ENCODE measurements at places on chromosomes 7 and 10.
A peak's percentile ranks its signal among the peaks of the same experiment; 100 is the strongest.

GRCh38 chr7:64098-64915 is 128.1 kb upstream of the FAM20C start:
- DNase-seq = no peak

DNA sequence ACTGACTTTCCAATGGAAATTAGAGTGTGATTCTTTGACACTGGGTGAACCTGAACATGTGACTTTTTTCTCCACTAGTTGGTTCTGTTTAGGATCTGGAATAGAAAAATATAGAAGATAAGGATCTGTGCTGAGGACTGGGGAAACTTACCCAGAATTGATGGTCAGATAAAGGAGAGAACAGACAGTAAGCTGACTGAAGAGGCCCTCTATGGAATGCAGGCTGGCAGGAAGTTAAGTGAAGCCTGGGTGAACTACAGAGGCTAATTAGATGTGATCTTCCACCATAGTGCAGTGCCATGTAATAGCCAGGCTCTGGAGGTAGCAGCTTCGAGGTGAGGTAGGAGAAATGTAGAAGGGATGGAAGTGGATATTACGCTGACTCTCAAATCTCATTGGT is 455.3 kb downstream of the PLXDC2 start:
- DNase-seq = no peak

- no peak for DNase-seq
These were observed 22.5 kb downstream of the PDZD8 start for GRCh38 chr10:117352724-117353123.

- DNase-seq = no peak
These were observed 295.9 kb downstream of the CSTF2T start for GRCh38 chr10:51403521-51403920.

GRCh38 chr10:23065181-23065948 is 30.0 kb upstream of the MSRB2 start:
- no peak for DNase-seq

- no peak for DNase-seq
These were observed 223.5 kb downstream of the SNX13 start for GRCh38 chr7:17716816-17717215.

DNA sequence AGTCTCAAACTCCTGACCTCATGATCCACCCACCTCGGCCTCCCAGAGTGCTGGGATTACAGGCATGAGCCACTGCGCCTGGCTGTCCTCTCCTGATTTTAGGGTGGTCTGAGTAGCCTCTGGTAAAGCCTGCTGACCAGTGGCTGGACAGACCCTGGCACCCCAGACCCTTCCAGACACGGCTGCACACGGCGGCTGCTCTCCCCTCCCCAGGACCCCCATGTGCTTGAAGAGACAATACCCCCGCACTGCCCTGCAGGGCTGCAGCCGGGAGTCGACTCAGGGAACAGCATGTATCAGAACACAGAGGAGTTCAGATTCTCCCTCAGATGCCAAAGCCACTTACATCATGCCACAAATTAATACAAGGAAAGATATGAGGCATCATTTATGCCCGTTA is 58.3 kb upstream of the CFAP46 start:
- no peak for DNase-seq

- DNase-seq = no peak
These were observed 125.8 kb downstream of the CRPPA start for GRCh38 chr7:16295558-16295957.

- DNase-seq = no peak
These were observed 18.8 kb downstream of the CHST15 start for GRCh38 chr10:124074501-124075109.

DNA sequence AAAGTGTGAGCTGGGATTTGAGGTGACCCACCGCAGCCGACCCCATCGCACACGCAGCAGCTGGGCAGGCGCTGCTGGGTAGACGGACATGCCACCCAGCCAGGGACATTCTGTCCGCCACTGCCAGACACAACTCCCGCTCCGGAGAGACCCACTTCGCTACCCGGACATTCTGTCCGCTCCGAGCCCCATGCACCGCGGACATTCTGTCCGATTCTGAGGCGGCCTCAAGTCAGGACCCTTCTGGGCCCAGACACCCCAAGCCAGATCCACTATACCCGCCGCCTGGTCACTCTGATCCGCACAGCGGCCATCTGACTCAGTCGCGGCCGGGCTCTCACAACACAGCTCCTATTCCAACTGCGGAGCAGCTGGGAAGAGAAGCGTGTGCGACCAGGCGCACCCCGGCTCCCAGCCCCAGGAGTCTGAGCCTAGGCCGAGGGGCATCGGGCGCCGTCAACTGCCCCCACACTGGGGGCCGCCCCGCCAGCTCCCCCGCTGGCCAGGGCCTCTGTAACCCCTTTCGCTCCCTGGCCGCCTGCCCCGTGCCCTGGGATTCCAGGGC is 763 bp downstream of the PITX3 start:
- no peak for DNase-seq

DNA sequence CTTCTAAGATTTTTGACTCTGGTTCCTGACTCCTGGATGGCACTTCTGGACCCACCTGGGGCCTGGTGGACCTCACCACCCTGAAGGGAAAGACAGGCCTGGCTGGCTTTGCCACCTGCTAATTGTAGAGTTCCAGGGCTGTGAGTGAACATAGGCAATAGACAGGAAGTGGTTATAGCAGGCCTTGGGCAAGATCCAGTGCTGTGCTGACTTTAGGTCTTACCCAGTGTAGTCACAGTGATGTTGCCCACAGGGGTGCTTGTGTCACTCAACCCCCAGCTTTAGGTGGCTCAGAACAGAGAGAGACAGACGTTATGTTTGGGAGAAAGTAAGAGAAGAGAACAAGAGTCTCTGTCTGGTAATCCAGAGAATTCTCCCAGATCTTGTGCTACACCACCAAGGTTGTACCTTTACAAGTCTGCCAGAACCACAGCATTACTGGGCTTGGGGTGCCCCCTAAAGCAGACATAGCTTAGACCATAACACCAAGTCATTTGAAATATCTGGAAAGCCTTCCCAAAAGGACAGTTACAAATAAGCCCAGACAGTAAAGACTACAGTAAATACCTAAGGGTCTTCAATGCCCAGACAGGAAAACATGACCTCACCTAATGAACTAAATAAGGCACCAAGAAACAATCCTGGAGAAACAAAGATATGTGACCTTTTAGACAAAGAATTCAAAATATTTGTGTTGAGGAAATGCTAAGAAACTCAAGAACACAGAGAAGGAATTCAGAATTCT is 303.4 kb downstream of the PCLO start:
- no peak for DNase-seq

GRCh38 chr10:79021948-79022499 is 46.7 kb upstream of the ZMIZ1 start:
- no peak for DNase-seq

GRCh38 chr10:124744102-124745050 is at the start of gene FAM53B:
Gene FAM53B (minus strand): TSS chr10:124744378. CDS start chr10:124706713, 37,665 bp downstream.
- DNase-seq = peak; percentile 62

DNA sequence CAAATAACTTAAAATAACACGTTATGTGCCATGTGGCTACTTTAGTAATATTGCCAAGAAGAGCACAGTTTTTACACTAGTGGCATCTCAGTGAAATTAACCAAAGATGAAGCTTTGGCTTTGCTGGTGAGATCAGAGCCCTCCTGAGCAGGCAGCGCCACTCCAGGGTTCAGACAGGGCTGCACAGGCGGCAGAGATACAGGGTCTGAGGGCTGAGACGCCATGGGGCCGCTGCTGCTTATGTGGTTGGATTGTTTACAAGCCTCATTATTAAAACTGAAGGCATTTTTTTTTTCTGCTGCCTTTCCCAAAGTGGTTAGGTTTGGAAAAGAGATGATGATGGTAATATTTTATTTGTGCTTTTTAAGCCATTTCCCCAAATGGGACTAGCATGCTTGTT is 68.8 kb upstream of the DNAJB6 start:
- DNase-seq = no peak

- DNase-seq = no peak
These were observed 9.6 kb downstream of the FAM53B start for GRCh38 chr10:124734311-124735166.

DNA sequence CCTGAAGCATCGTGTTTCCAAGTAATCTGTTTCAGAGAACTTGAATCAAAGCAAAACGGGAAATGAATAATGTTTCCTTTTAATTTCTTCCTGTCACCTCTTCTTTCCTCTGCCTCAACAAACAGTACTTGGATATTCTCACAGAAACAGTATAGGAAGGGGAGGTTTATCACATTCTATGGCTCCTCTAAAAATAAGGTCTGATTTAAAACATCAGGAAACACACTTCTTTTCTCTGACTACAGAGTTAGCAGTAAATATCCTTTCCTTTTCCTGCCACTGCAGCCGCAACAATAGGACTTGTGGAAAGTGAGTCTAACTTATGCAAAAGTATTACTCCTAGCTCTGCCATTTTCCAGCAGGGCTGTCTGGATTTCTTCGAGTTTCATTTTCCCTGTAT is 62.3 kb downstream of the CH25H start:
- no peak for DNase-seq

- DNase-seq = no peak
These were observed 232.6 kb upstream of the CDC14C start for GRCh38 chr7:48691788-48692187.

- DNase-seq = no peak
These were observed 187.4 kb upstream of the GDF10 start for GRCh38 chr10:47112612-47113011.

- DNase-seq = no peak
These were observed 34.5 kb downstream of the COL1A2 start for GRCh38 chr7:94429153-94429552.

DNA sequence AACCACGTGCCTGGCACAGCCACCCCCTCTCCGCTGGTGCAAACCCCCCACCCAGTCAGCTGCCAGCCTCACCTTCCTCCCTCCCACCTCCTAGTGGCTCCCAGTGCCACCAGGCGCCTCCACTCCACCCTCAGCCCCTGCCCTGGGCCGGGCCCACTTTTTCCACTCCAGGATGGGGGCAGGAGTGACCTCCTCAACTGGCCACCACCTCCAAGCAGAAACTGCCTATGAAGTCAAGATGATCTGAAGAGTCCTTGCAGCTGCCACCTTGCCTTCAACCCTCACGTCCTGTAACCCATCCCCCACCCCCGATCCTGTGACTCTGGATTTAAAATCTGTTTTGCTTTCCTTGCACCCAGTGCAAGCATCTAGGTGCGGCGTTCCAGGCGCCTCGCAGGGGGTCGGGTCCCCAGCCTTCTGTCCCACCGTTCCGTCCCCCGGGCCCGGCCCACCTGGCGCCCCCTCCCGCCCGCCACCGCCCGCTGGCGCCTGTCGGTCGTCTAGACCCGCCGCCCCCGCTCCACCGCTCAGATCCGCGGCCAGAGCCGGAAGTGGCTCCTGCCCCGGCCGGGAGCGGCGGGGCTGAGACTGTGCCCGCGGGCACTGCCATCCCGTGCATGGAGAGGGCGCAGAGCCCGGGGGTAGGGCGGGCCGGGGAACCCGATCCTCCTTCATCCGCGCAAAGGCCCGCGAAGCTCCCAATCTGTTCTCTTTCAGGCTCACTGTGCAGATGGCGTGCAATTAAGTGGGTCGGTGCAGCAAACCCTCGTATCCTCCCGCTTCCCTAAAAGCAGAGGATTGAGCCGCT is 51.2 kb upstream of the GTF2I start:
- peak; percentile 21 for DNase-seq

GRCh38 chr10:132183046-132183445 is 3.7 kb upstream of the DPYSL4 start:
- DNase-seq = no peak

GRCh38 chr7:112056409-112056808 is 149.8 kb downstream of the DOCK4 start:
- no peak for DNase-seq

DNA sequence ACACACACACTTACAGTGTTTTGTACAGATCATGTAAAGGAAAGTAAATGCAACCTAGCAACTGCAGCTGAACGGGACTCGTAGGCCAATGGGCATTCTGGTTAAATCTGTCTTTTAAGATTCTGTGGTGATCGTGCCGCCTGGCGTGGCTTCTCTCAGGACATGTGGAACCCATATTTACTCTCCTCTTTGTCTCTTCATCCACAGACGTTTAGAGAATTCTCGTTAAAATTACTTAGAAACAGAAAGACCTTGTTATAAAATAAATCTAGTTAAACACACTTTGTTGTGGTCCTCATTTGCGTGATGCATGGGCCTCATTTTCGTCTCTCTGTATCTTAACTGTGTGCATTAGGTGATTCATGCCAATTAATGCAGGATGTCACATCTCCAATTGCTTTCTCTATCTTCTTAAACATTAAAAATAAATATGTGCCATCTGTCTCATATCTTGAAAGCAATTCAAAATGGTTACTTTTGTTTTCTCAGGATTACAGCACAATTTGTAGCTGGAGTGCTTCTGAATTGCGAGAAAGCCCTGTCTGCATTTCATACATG is 11.5 kb downstream of the KLF6 start:
- no peak for DNase-seq

GRCh38 chr7:14275356-14275755 is 285.9 kb upstream of the ETV1 start:
- DNase-seq = no peak

GRCh38 chr10:19946245-19946644 is 130.0 kb downstream of the PLXDC2 start:
- DNase-seq = no peak

GRCh38 chr7:80134536-80135308 is at the start of gene GNAI1:
Gene GNAI1 (plus strand): TSS chr7:80134831. CDS start chr7:80135161, 330 bp downstream.
- DNase-seq = no peak

DNA sequence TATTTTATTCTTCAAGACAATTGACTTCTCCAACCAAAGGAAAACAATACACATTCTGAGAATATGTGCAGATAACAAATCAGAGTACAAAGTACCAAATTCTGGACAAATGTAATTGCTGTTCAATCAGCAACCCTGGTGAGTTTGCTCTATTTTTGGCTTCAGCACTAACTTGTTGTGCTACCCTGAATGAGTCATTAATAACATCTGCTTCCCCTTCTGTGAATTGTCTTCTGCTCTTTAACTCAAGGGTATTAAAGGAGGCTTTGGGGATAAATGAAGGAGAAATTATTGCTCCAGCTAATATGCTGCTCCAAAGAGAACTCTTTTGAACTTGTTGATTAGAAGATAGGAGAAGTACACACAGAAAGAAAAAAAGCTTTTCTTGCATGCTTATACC is 459.3 kb downstream of the HTR7 start:
- no peak for DNase-seq

- no peak for DNase-seq
These were observed 8.1 kb downstream of the PODXL start for GRCh38 chr7:131548371-131548770.

DNA sequence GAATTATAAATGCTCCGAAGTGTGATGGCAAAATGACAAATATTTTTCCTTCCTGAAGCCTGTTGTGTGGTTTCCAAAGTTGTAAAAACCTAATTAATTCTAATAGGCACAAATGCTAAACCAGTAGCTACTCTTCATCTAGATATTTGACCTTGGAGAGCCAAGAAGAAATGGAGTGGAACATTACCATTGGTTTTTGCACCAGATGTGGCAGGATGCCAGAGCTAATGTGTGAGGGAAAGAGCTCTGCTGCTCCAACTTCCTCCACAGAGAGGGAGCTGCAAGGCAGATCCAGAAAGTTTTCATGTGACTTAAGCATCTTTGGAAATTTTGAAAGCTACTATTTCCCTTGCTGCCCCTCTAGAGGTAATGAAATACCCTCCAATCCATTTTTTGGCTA is 65.1 kb upstream of the HPS1 start:
- no peak for DNase-seq

Measured in stimulated activated CD4-positive, alpha-beta T cell treated with anti-CD3 and anti-CD28 coated beads, Interleukin-15, amount 100 ng/mL, for 1 hour (primary cell).